ENCODE measurements at places on chromosomes 12 and 14. TPM values are rescaled to one million over a fixed set of nuclear protein-coding genes. Genes with fewer than 3 reads are reported as not detected.

DNA sequence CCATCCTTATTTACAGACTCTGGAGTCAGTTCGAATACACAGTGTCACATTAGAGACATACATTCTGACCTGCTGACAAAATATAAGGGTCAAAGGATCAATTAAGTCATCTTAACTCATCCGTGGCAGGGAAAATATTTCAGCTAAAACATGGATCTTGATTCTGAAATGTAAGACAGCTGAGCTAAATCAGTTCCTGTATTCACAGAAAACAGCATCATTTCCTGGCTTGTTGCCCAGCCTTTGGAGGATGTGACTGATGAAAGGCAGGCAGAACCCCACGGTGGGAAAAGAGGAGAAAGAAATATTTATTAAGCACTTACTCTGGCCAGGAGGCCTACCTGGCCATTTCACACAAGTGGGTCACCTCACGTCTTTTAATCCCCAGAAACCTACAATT lies 101.9 kb downstream of the GAS2L3 start:
- no peaks in the 10 kb centered on the region for H3K27me3 ChIP-seq
- H3K4me1 ChIP-seq, result no peaks in the 10 kb centered on the region
- H3K36me3 ChIP-seq, result no peaks in the 10 kb centered on the region
- H3K4me3 ChIP-seq, result no peak overlapping the region
- DNase-seq, result peak; percentile 35
- no peak overlapping the region for H3K27ac ChIP-seq

GRCh38 chr12:9779209-9779608 lies 18.5 kb upstream of the CD69 start:
- no peaks in the 10 kb centered on the region for H3K27me3 ChIP-seq
- H3K36me3 ChIP-seq, result no peaks in the 10 kb centered on the region
- no peak overlapping the region for H3K4me3 ChIP-seq
- H3K4me1 ChIP-seq, result no peaks in the 10 kb centered on the region

GRCh38 chr12:86660488-86661147 lies 404.4 kb upstream of the MGAT4C start:
- no peaks in the 10 kb centered on the region for H3K36me3 ChIP-seq
- H3K4me3 ChIP-seq, result no peak overlapping the region
- no peak overlapping the region for H3K27ac ChIP-seq

- peak overlapping the region; percentile 70 for H3K27ac ChIP-seq
- H3K27me3 ChIP-seq, result no peaks in the 10 kb centered on the region
- no peaks in the 10 kb centered on the region for H3K36me3 ChIP-seq
Observed at GRCh38 chr14:24435998-24436354, 6.2 kb downstream of the KHNYN start.

GRCh38 chr14:64298773-64299172 lies 4.6 kb upstream of the ESR2 start:
- no peak overlapping the region for H3K4me3 ChIP-seq
- H3K27ac ChIP-seq, result no peak overlapping the region
- H3K4me1 ChIP-seq, result no peaks in the 10 kb centered on the region

DNA sequence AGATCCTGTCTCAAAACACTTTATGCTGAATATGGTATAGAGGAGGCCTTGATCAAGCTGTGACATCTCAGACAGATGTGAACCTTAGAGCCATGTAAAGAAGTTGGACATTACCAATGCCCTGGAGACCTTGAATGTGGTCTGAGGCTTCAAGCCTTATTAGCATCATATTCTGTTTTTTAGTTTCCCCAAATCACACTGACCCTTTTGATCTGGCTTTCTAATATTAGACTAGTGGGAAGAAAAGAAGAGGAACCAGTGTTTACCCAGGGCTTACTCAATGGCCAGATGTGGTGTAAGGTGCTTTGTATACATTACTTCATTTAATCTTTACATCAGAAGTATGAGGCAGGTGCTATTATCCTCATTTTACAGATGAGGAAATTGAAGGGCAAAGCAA lies 10.6 kb upstream of the TBPL2 start:
- H3K27me3 ChIP-seq, result no peaks in the 10 kb centered on the region
- H3K27ac ChIP-seq, result no peak overlapping the region

- peaks cover 6% of the 10 kb centered on the region for H3K4me1 ChIP-seq
- H3K4me3 ChIP-seq, result no peak overlapping the region
- no peak overlapping the region for H3K27ac ChIP-seq
- H3K36me3 ChIP-seq, result no peaks in the 10 kb centered on the region
- no peaks in the 10 kb centered on the region for H3K27me3 ChIP-seq
Observed at GRCh38 chr14:29749829-29750228, 177.8 kb downstream of the PRKD1 start.

DNA sequence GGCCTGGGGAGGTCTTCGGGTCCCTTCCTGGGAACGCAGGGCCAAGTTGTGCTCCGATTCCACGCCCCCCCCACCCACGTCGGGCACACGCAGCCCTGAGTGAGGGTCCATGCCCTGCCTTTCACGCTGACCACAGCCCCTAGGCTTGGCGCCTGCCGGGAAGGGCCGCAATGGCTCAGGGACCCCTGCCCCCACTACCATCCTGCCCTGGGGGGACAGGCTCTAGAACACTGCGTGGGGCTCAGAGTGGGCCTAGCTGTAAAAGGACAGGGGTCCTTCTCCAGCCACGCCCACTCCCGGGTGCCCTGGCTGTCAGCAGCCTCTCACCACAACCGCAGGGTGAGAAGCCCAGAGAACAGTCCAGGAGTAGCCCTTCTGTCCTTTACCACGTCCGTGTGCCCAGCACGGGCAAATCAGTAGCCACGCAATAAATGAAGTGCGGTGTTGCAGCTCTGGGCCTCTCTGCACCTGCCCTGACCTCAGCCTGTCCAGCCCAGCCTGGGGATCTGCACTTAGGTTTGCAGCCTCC lies 9.4 kb upstream of the GPR68 start:
- H3K4me3 ChIP-seq, result no peak overlapping the region
- no peaks in the 10 kb centered on the region for H3K27me3 ChIP-seq
- no peaks in the 10 kb centered on the region for H3K36me3 ChIP-seq
- peaks cover 6% of the 10 kb centered on the region for H3K4me1 ChIP-seq
- H3K27ac ChIP-seq, result no peak overlapping the region
- no peak for DNase-seq

GRCh38 chr12:19528750-19529149 lies 89.5 kb downstream of the AEBP2 start:
- no peaks in the 10 kb centered on the region for H3K36me3 ChIP-seq
- no peak overlapping the region for H3K27ac ChIP-seq

DNA sequence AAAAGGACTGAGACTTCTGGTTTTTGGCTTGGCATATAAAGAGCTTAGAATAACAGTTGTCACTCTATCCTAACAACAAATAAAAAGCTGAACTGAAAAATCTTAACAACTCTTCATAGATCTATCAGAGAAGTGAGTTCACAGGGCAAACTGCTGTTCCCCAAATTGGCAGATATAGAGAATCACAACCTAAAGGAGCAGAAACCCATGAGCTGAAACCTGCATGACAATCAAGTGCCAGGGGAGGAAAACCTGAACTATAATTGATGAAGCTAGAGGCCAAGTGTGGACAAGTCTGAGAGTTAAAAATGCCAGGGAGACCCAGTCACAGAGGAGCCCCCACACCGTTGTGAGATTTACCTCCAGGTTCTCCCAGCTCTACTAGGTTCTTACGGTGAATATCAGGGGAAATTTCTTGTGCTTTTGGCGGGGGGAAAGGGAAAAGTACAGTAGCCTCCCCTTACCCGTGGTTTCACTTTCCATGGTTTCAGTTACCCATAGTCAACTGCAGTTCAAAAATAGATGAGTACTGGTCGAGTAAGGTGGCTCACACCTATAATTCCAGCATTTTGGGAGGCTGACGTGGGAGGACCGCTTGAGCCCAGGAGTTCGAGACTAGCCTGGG lies 53.9 kb downstream of the ATF7 start:
- no peaks in the 10 kb centered on the region for H3K27me3 ChIP-seq
- DNase-seq, result no peak
- H3K4me3 ChIP-seq, result no peak overlapping the region
- H3K36me3 ChIP-seq, result no peaks in the 10 kb centered on the region
- peaks cover 21% of the 10 kb centered on the region for H3K4me1 ChIP-seq

DNA sequence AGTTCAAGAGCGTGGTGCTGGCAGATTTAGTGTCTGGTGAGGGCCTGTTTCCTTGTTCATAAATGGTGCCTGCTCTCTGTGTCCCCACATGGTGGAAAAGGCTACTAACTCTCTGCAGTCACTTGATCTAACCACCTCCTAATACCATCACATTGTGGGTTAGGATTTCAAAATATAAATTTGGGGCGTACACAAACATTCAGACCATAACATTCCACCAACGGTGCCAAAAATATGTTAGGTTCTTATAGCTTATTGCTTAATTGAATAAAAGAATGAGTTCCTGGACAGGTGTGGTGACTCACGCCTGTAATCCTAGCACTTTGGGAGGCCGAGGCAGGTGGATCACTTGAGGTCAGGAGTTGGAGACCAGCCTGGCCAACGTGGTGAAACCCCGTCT lies 3.4 kb upstream of the DYRK2 start:
- no peak overlapping the region for H3K4me3 ChIP-seq
- H3K27me3 ChIP-seq, result no peaks in the 10 kb centered on the region
- peaks cover 5% of the 10 kb centered on the region for H3K4me1 ChIP-seq
- no peak for DNase-seq
- no peaks in the 10 kb centered on the region for H3K36me3 ChIP-seq
- H3K27ac ChIP-seq, result no peak overlapping the region

- no peaks in the 10 kb centered on the region for H3K27me3 ChIP-seq
- no peak for DNase-seq
- H3K27ac ChIP-seq, result no peak overlapping the region
- H3K4me1 ChIP-seq, result no peaks in the 10 kb centered on the region
- H3K4me3 ChIP-seq, result no peak overlapping the region
- no peaks in the 10 kb centered on the region for H3K36me3 ChIP-seq
Observed at GRCh38 chr14:80202888-80203562, 8.3 kb downstream of the DIO2 start.

DNA sequence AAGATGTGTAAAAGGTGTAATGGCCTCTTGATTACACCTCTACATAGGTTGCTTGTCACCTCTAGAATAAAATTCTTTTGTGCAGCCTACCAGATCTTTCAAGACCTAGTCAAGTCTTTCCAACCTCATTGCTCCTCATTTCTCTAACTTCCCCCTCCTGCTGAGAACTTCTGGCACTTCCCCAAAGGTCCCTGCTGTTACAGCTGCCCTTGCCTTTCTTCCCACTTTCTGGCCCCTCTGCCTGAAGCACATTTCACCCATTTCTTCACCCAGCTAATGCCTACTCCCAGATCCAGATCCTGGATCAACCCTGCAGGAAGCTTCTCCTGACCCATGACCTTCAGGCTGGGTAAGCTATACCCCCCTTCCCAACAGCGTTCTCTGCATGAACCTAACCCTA lies 1.5 kb downstream of the TSHR start:
- H3K27me3 ChIP-seq, result no peaks in the 10 kb centered on the region
- no peak overlapping the region for H3K27ac ChIP-seq
- H3K36me3 ChIP-seq, result no peaks in the 10 kb centered on the region
- no peak overlapping the region for H3K4me3 ChIP-seq
- peaks cover 24% of the 10 kb centered on the region for H3K4me1 ChIP-seq

DNA sequence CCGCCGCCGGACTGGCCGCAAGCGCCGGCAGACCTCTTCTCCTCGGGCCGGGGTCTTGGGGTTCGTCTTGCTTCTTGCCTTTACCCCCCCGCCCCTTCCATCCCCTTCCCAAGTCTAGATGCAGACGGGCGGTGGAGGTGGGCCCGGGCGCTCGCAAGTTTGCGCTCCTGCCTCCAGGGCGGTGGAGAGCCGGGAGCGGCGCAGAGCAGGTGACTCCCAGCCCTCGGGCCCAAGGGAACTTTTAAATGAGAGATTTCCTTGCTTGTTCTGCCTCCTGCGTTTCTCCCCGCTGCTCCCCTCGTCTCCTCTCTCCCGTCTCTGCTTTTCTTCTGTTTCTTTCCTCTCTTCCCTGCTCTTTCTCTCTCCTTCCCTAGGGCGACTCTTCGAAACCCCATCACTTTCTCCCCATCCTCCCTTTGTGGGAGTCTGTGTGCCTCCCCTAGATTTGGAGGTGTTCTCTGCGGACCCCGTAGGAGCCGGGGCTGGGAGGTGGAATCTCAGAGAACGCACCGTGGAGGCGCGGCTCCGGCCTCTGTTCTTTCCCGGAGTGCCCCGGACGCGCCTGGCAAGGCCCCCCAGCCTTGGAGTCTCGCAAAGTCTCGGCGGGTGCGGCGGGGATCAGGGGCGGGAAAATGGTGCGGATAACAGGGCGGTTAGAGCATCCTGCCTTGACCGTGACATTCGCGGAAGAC lies 114.7 kb upstream of the MYL2 start:
- no peak for DNase-seq
- H3K4me3 ChIP-seq, result no peak overlapping the region
- no peaks in the 10 kb centered on the region for H3K36me3 ChIP-seq
- H3K4me1 ChIP-seq, result no peaks in the 10 kb centered on the region
- H3K27me3 ChIP-seq, result peaks cover 46% of the 10 kb centered on the region
- H3K27ac ChIP-seq, result no peak overlapping the region

- H3K36me3 ChIP-seq, result no peaks in the 10 kb centered on the region
- H3K4me3 ChIP-seq, result no peak overlapping the region
- no peaks in the 10 kb centered on the region for H3K27me3 ChIP-seq
- H3K4me1 ChIP-seq, result no peaks in the 10 kb centered on the region
- no peak overlapping the region for H3K27ac ChIP-seq
Observed at GRCh38 chr14:98244966-98245569, 1026.9 kb downstream of the BCL11B start.

GRCh38 chr14:103537175-103537990 lies 8.4 kb downstream of the TRMT61A start:
- H3K4me1 ChIP-seq, result peaks cover 23% of the 10 kb centered on the region
- no peak overlapping the region for H3K4me3 ChIP-seq
- DNase-seq, result no peak

DNA sequence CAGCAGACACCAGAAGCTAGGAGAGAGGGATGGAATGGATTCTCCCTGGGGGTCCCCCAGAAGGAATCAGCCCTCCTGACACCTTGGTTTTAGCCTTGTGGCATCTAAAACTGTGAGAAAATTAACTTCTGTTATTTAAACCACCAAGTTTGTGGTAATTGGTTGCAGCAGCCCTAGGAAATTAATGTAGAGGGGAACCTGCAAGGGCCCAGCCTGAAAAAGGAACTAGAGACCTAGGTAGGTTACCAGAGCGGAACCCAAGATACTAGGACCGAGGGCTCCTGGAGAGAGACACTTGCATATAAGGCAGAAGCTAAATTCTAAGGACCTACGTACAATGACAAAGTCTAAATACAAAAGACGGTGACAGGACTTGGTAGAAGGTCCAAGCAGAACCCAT lies 8.1 kb upstream of the DENND5B start:
- H3K27me3 ChIP-seq, result no peaks in the 10 kb centered on the region
- no peak for DNase-seq
- no peak overlapping the region for H3K4me3 ChIP-seq

GRCh38 chr12:54497883-54498282 lies 331 bp downstream of the NCKAP1L start:
- no peaks in the 10 kb centered on the region for H3K36me3 ChIP-seq
- H3K27ac ChIP-seq, result peak overlapping the region; percentile 5
- H3K4me1 ChIP-seq, result no peaks in the 10 kb centered on the region
- no peak for DNase-seq
- no peak overlapping the region for H3K4me3 ChIP-seq
- H3K27me3 ChIP-seq, result no peaks in the 10 kb centered on the region

Gene MFAP5
- total RNA-seq, result 23.0 TPM

Gene PRDM4
- total RNA-seq, result 31.5 TPM

Gene C12orf76
- 35.1 TPM for total RNA-seq

Gene ANO6
- 52.8 TPM for total RNA-seq

Gene PMEL
- 0.69 TPM for total RNA-seq

Gene PROX2
- not detected for total RNA-seq

Gene TAS2R8
- total RNA-seq, result not detected

Gene PPP1R13B
- total RNA-seq, result 20.6 TPM

Gene BCL2L2
- total RNA-seq, result 32.4 TPM
